Activated CD8-positive, alpha-beta T cell treated with anti-CD3 and anti-CD28 coated beads for 36 hours (primary cell): ENCODE measurements at places on chromosomes 4 and X.
A peak's percentile ranks its signal among the peaks of the same experiment; 100 is the strongest.

- no peaks in the 10 kb centered on the region for H3K4me1 ChIP-seq
- no peak overlapping the region for H3K27ac ChIP-seq
- H3K36me3 ChIP-seq, result no peaks in the 10 kb centered on the region
- H3K4me3 ChIP-seq, result no peak overlapping the region
These were observed 1415.5 kb downstream of the PCDH7 start for GRCh38 chr4:32135642-32136041.

DNA sequence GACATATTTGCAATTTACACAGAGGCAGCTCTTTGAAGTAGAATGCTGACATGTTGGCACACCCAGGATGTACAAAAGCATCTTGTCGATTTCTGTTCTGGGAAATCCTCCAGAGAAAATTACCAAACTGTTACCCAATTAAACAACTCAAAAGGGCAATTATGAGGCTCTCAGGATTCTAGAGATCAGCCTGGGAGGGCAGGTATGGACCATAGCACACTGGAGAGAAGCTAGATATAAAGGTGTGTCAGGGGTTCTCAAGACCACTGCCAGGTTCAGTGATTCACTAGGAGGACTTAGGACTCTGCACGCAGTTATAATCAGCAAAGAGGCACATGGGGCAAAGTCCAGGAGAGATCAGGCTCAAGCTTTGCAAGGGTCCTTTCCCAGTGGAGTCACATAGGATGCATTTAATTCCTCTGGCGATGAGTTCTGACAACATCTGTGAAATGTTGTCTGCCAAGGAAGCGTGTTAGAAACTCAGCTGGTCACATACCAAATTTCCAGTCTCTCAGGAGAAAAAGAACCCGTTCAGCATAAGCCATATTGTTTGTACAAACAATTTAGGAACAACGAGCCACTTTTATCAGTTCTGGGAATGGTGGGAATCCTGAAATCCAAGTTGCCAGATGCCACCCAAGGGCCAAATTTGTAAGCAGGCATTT, 100.8 kb downstream of the SYTL5 start:
- no peak overlapping the region for H3K27ac ChIP-seq
- no peak for DNase-seq
- peaks cover 2% of the 10 kb centered on the region for H3K27me3 ChIP-seq
- no peaks in the 10 kb centered on the region for H3K36me3 ChIP-seq

- H3K4me1 ChIP-seq, result no peaks in the 10 kb centered on the region
- H3K27me3 ChIP-seq, result no peaks in the 10 kb centered on the region
- no peaks in the 10 kb centered on the region for H3K36me3 ChIP-seq
- H3K4me3 ChIP-seq, result no peak overlapping the region
These were observed 392.0 kb downstream of the UBE2NL start for GRCh38 chrX:144275843-144276242.

- H3K27me3 ChIP-seq, result no peaks in the 10 kb centered on the region
- no peak overlapping the region for H3K4me3 ChIP-seq
- no peak for DNase-seq
- no peak overlapping the region for H3K27ac ChIP-seq
- H3K4me1 ChIP-seq, result no peaks in the 10 kb centered on the region
- H3K36me3 ChIP-seq, result no peaks in the 10 kb centered on the region
These were observed 17.6 kb upstream of the CC2D2A start for GRCh38 chr4:15451866-15452765.

- no peak overlapping the region for H3K27ac ChIP-seq
- no peak overlapping the region for H3K4me3 ChIP-seq
- peaks cover 2% of the 10 kb centered on the region for H3K36me3 ChIP-seq
- no peaks in the 10 kb centered on the region for H3K27me3 ChIP-seq
- no peaks in the 10 kb centered on the region for H3K4me1 ChIP-seq
These were observed 57.3 kb upstream of the ADGRA3 start for GRCh38 chr4:22573198-22573597.

GRCh38 chr4:14868426-14869395, 133.6 kb upstream of the CPEB2 start:
- no peak for DNase-seq
- H3K4me3 ChIP-seq, result no peak overlapping the region
- no peak overlapping the region for H3K27ac ChIP-seq

- no peak overlapping the region for H3K27ac ChIP-seq
- no peaks in the 10 kb centered on the region for H3K27me3 ChIP-seq
- H3K4me1 ChIP-seq, result no peaks in the 10 kb centered on the region
- no peak for DNase-seq
- H3K36me3 ChIP-seq, result no peaks in the 10 kb centered on the region
- no peak overlapping the region for H3K4me3 ChIP-seq
These were observed 190.7 kb upstream of the MID1 start for GRCh38 chrX:10811111-10811510.

- H3K4me1 ChIP-seq, result no peaks in the 10 kb centered on the region
- DNase-seq, result no peak
- H3K4me3 ChIP-seq, result no peak overlapping the region
- no peaks in the 10 kb centered on the region for H3K36me3 ChIP-seq
These were observed 556.6 kb downstream of the NLGN4X start for GRCh38 chrX:5672099-5672498.

DNA sequence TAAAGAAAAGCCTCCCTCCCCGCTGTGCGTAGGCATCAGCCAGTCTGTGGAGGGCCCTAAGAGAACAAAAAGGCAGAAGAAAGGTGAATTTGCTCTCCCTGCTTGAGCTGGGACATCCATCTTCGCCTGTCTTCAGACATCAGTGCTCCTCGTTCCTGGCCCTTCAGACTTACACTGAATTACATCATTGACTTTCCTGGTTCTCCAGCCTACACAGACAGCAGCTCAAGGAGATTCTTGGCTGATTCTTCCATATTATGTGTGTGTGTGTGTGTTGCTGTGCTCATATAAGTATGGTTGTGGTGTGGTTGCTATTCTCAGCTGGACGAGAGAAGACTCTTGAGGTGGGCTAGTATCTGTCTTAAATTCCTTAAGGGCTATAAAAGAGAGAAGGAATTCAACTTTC, 35.5 kb upstream of the CD99L2 start:
- H3K4me1 ChIP-seq, result no peaks in the 10 kb centered on the region
- H3K27ac ChIP-seq, result no peak overlapping the region
- no peak for DNase-seq
- peaks cover 4% of the 10 kb centered on the region for H3K27me3 ChIP-seq
- no peak overlapping the region for H3K4me3 ChIP-seq

DNA sequence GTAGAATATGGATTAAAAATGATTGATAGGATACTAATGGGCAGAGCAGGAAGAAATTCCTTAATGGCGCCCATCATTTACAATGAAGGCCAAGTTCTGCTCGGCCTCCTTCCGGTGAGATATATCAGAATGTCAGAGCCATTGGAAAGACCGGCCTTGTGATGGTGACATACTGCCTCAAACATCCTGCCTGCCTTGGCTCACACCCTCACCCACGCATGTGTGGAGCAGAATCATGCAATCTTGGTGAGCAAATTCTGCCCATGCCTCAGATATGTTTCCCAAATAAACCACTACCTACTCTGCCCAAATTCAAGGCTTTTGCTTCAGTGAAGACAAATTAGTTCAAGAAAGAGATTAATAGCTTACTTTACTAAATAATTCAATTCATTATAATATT, 163.3 kb downstream of the MID1 start:
- no peaks in the 10 kb centered on the region for H3K27me3 ChIP-seq

GRCh38 chrX:154592505-154592904, 7.6 kb downstream of the CTAG1A start:
- no peaks in the 10 kb centered on the region for H3K27me3 ChIP-seq
- H3K36me3 ChIP-seq, result no peaks in the 10 kb centered on the region
- H3K27ac ChIP-seq, result no peak overlapping the region
- no peak overlapping the region for H3K4me3 ChIP-seq
- no peak for DNase-seq

DNA sequence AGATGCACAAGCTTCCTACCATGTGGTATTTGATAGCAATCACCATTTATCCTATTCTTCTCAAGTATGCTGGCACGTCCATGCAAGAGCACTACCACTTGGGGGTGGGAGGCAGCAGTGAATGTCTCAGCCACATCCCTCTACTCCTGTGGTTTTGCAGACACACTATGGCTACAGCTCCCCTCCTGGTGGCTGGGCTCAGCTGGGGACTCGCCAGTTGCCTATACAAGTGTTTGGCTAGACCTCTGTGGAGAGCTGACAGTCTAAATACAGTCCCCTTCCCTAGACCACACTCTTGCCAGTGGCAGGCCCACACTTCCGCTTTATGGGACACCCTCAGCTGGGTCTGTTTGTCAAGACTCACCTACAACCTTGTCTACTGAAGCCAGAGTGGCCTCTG, 53.2 kb downstream of the ADGRA3 start:
- no peak for DNase-seq
- H3K4me3 ChIP-seq, result no peak overlapping the region
- H3K27me3 ChIP-seq, result no peaks in the 10 kb centered on the region
- H3K36me3 ChIP-seq, result peaks cover 10% of the 10 kb centered on the region

DNA sequence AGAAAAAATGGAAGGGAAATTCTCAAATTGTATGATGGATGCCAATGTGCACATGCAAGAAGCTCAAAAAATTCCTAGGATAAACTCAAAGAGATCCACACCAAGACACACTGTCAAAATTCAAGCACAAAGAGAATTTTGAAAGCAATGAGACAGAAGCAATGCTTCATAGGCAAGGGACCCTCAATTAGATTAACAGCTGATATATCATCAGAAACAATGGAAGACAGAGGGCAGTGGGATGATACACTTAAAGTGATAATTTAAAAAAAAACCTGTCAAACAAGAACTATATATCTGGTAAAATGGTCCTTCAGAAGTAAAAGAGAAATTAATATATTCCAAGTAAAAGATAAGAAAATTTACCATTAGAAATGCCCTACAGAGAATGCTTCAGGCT, 306.3 kb upstream of the PCDH7 start:
- no peak for DNase-seq
- no peaks in the 10 kb centered on the region for H3K27me3 ChIP-seq
- H3K4me3 ChIP-seq, result no peak overlapping the region
- no peaks in the 10 kb centered on the region for H3K36me3 ChIP-seq

- no peak for DNase-seq
- H3K27me3 ChIP-seq, result no peaks in the 10 kb centered on the region
- no peak overlapping the region for H3K27ac ChIP-seq
- H3K36me3 ChIP-seq, result no peaks in the 10 kb centered on the region
- H3K4me1 ChIP-seq, result no peaks in the 10 kb centered on the region
These were observed 1027.6 kb upstream of the PRKX start for GRCh38 chrX:4741024-4741423.

- H3K4me3 ChIP-seq, result no peak overlapping the region
- no peaks in the 10 kb centered on the region for H3K27me3 ChIP-seq
- H3K27ac ChIP-seq, result no peak overlapping the region
- no peaks in the 10 kb centered on the region for H3K4me1 ChIP-seq
These were observed 36.2 kb downstream of the PAPSS1 start for GRCh38 chr4:107683873-107684272.

DNA sequence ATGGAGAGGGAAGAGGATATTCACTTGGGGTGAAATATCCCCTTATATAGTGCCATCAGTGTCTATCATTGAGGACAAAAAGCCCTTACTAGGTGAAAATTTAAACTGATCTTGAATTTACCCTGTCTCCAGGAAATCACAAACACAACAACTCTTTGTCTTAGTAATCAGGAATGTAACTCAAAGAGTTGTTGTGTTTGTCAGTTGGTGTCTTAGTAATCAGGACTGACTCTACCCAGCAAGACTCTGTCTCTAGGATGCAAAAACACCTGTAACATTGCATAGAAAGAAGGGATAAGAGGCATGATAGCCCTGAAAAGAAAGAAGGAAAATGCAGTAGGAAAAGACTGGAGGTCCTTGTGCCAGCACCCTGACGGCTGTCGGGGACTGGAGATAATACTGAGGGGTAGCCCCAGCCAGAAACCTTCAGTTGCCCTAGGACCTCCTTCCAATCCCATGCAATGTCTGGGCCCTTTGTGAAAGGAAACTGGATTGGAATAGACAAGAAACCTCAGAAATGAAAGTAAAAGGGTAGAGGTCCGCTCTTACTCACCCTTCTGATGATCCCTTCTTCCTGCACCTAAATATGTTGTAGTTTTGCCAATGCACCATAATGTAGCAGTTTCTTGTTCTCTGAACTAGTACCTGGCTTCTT, 45.3 kb downstream of the HMGB2 start:
- H3K27me3 ChIP-seq, result no peaks in the 10 kb centered on the region
- no peak overlapping the region for H3K27ac ChIP-seq
- H3K4me1 ChIP-seq, result peaks cover 15% of the 10 kb centered on the region
- H3K4me3 ChIP-seq, result peak overlapping the region; percentile 55
- no peak for DNase-seq

GRCh38 chrX:74292808-74293123, 11.2 kb upstream of the ZCCHC13 start:
- peaks cover 17% of the 10 kb centered on the region for H3K36me3 ChIP-seq
- peak overlapping the region; percentile 100 for H3K27ac ChIP-seq
- DNase-seq, result no peak
- H3K4me1 ChIP-seq, result peaks cover 14% of the 10 kb centered on the region
- peak overlapping the region; percentile 90 for H3K4me3 ChIP-seq
- H3K27me3 ChIP-seq, result no peaks in the 10 kb centered on the region

GRCh38 chr4:27176400-27176799, 315.8 kb downstream of the STIM2 start:
- no peak overlapping the region for H3K27ac ChIP-seq
- DNase-seq, result peak; percentile 5
- H3K36me3 ChIP-seq, result no peaks in the 10 kb centered on the region

GRCh38 chrX:19611636-19612376, 96.5 kb upstream of the MAP3K15 start:
- no peaks in the 10 kb centered on the region for H3K27me3 ChIP-seq
- peaks cover 21% of the 10 kb centered on the region for H3K4me1 ChIP-seq

DNA sequence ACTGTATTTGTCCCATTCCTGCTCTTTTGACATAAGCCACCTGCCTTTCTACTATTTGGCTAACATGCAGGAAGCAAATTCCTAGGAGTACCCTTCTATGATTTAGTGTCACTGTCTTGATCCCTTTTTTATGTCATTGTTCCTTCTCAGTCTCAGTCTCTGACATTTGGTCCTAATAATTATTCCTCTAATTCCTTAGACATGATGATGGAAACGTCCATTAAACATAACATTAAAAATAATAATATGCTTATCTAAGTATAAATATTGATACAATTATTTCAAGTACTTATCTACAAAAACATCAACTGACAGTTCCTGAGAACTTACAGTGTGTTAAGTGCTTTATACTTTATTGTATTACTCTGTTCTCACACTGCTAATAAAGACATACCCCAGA, 857.0 kb upstream of the LCORL start:
- no peaks in the 10 kb centered on the region for H3K4me1 ChIP-seq
- no peak overlapping the region for H3K4me3 ChIP-seq
- DNase-seq, result no peak
- no peak overlapping the region for H3K27ac ChIP-seq

DNA sequence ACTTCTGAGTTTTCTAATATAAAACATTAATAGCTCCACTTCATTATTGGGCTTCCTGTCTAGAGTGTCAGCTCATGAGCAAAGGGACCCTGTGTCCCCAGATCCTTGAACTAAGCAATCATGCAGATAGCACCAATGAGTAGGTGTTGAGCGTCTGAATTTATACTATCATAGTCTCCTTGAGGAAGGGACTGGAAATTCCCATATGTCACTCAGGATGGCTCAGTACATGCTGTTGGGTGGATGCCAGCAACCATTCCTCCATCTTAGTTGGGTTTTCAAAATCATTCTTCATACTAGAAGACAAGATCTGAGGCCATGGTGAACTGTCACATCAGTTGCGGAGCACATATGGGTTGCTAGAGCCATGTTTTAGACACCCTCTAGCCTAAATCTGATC, 27.7 kb downstream of the CD99 start:
- no peak for DNase-seq
- H3K4me3 ChIP-seq, result no peak overlapping the region
- no peaks in the 10 kb centered on the region for H3K27me3 ChIP-seq

- no peaks in the 10 kb centered on the region for H3K4me1 ChIP-seq
- no peak overlapping the region for H3K4me3 ChIP-seq
- DNase-seq, result no peak
- no peak overlapping the region for H3K27ac ChIP-seq
- H3K36me3 ChIP-seq, result no peaks in the 10 kb centered on the region
These were observed 599.1 kb upstream of the GRIA3 start for GRCh38 chrX:122584981-122585380.
